Activated CD8-positive, alpha-beta T cell treated with anti-CD3 and anti-CD28 coated beads for 36 hours (primary cell): ENCODE measurements at places on chromosomes 7 and 10. TPM values are rescaled to one million over a fixed set of nuclear protein-coding genes. Genes with fewer than 3 reads are reported as not detected.

GRCh38 chr10:114303556-114303955 lies 64.5 kb downstream of the VWA2 start:
- no peak for DNase-seq

DNA sequence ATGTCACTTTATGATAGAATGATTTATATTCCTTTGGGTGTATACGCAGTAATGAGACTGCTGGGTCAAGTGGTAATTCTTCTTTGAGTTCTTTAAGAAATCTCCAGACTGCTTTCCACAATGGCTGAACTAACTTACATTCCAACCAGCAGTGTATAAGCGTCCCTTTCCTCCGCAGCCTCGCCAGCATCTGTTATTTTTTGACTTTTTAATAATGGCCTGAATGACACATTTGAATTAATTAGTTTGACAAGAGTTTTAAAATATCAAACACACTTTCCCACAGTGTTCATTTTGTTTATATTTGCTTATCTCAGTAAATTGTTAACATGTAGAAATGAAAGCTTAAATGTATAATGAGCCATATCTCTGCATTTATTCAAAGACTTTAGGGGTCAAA lies 116.8 kb downstream of the TES start:
- DNase-seq: no peak

- no peak for DNase-seq
Observed at GRCh38 chr10:48453451-48454301, 147.2 kb downstream of the MAPK8 start.

GRCh38 chr10:18545621-18546305 lies 105.6 kb downstream of the NSUN6 start:
- DNase-seq: no peak

DNA sequence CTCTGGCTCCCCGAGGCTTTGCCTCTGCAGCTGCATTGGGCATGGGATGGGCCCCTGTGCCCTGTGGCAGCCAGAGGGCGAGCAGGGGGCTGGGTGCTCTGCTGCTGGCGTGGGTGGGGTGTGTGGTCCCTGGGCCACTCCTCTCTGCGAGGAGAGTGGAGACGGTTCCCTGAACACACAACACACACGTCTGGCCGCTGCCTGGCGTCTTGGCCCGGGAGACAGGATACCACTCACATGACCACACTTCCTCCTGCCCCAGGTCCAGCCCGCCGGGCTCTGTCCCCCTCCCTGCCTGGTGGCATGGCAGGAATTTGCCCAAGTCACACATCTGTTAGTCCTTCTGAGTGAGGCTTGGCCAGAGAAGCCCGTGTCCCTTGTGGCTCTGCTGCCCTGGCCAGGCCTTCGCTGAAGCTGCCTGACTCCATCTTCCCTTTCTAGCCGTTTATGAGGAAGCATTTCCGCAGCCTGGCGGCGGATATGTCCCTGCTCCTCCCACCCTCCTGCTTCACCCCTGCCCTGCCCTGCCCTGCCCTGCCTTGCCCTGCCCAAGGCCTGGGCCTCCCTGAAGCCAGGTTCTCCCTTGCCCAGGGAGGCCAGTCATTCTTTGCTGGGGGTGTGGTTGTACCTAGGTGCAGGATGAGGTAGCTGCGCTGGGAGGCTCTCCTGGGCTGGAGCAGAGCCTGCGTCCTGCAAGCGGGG lies 3.0 kb downstream of the BRI3 start:
- no peak for DNase-seq

DNA sequence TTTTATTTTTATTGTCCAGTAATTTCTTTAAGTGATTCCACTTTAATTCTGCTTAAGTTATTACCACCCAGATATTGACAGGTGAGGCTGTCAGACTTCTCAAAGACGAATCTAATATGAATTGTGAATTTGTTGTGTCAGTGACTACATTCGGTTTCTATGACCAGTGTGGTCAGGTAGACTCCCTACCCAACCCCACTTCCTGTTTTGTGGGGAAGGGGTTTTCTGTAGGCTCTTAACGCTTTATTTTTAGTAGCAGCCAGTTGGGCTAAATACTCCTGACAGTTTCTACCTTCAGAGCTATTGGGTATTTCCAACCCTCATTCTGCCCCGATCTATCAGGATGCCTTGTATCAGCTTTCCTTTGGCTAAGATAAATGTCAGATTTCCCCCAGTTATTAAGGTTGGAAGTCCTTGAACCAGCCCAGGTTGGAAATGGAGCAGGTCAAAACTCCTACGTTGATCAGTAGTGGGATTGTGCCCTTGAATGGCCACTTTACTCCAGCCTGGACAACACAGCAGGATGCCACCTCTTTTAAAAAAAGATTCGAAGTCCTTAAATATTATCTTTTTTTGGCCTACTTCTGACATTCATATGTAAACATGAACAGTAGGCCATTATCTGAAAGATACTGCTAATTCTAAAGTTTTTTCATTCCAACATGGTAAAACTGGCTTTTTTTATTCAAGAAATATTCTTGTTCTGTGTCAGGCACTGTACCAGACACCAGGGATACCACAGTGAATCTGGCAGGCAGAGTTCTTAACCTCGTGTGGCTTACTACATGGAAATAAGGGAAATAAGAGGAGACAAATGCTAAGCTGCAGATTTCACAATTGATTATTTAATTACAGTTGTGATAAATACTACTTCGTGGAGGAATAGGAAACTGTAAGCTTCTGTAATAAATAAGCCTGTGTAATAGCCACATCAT lies 133.3 kb upstream of the SAMD8 start:
- DNase-seq: peak; percentile 81

DNA sequence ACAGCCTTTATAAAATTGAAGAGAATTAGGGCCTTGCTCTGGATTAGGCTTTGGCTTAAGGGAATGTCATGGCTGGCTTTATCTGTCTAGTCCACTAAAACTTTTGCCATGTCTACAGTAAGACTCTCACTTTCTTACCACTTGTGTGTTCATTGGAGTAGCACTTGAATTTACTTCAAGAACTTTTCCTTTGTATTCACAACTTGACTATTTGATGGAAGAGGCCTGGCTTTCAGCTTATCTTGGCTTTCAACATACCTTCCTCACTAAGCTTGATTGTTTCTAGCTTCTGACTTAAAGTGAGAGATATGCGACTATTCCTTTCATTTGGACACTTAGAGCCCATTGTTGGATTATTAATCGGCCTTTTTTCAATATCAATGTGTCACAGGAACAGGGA lies 96.1 kb downstream of the TPST1 start:
- DNase-seq: no peak

DNA sequence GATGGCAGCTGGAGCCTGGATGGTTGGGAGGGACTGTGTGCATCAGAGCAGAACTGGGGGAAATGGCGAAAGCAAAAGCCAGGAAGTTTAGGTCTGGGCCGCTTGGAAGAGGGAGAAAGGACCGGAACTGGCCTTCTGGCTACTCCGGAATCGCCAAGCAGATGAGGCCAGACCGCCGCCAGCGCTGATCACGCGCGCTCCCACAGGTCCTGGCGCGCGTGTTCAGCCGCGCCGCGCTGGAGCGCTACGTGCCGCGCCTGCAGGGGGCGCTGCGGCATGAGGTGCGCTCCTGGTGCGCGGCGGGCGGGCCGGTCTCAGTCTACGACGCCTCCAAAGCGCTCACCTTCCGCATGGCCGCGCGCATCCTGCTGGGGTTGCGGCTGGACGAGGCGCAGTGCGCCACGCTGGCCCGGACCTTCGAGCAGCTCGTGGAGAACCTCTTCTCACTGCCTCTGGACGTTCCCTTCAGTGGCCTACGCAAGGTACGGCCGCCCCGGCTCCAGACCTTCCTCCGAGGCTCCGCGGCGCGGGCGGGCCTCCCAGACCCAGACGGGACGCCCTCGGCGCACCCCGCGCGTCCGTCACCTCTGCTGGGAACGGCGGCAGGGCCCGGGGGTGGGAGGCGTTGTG lies 2.0 kb downstream of the CYP26C1 start:
- DNase-seq: peak; percentile 69

DNA sequence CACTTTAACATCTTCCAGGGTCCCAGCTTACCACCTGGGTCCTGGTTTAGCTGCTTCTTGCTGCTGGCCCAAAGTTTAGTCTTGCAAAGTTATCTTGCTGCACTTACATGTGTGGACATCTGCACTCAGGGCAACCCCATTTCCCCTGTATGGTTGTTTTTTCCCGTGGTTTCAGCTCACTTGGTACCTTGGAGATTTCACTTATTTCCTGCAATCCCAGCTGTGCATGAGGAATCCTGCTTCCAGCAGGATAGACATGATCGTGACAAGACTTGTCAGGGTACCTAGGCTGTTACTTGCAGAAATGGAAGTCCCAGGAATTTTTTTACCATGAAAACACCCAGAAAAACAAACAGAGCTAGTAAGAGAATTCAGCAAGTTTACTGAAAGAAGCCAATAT lies 95.9 kb upstream of the LEP start:
- DNase-seq: no peak

DNA sequence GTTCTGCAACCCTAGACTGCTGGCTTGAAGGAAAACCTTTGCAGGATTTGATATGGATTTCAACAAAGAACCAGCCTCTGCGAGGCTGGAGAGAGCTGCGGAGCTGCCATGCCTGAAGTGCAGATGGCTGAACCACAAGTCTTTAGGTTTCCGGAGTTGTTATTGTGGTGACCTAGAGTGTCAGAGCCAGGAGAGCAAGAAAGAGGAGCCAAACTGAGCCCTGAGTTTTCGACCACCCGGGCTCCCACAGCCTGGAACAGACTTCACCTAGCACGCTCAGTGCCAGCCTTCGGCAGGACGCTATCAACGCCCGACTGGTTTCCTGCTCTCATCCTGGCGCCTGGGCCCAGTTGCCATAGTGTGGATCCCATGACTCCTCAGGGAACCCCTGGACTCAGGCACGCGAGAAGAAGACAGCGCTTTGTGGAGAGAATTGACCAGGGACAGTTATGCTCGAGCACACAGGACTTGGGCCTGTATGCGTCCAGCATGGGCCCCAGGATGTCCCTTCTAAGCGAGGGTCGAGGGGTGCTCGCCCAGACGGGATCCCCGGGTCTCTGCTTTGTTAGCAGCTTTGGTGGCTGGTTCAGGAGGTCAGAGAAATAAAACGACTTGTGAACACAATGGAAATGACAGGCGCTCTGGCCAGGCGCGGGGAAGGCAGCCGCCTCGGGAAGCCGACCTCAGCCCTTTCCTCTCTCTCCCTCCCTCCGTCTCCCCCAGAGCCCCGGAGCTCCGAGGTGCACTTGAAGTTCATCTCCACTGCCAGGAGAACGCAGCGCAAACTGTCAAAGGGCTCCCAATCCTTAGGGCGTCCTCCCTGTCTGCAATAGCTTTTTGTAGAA lies 1.8 kb upstream of the GAD2 start:
- no peak for DNase-seq

GRCh38 chr10:70474780-70475179 lies 3.8 kb upstream of the PALD1 start:
- DNase-seq: no peak

DNA sequence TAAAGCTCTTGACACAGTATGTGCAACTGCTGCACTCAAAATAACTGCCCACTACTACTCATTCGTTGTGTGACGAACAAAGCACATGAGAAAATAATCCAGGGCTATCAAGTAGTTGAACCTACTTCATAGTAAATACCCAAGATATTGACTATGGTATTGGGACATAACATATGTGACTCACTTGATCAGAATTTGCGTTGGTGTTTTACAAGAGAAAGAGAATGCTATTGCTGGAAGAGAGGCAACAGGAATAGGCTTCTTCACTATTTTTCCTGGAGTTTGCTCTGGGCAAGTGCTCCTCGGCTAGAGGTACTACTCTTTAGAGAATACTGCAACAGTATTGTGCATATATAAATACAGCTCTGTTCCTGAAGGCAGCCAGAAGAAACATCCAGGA lies 2.5 kb downstream of the DGKB start:
- no peak for DNase-seq

PAPOLB gene
- total RNA-seq: not detected

NRP1 gene
- 0.79 TPM for total RNA-seq

SLC26A4 gene
- 1.0 TPM for total RNA-seq

CNPY1 gene
- total RNA-seq: not detected

AGBL3 gene
- 2.7 TPM for total RNA-seq

KIFBP gene
- total RNA-seq: 9.7 TPM
